A549 treated with dexamethasone at 1 μM for 4 hours (cell line): ENCODE measurements at places on chromosomes 16 and 17. TPM values are rescaled to one million over a fixed set of nuclear protein-coding genes. Genes with fewer than 3 reads are reported as not detected.

The HOXB13 gene
- total RNA-seq = 1.6 to 2.3 TPM (median 2.0 TPM) in 5 replicates

The CCL11 gene
- total RNA-seq = not detected in 5 replicates

The CASKIN2 gene
- 7.3 to 14.5 TPM (median 12.9 TPM) in 5 replicates for total RNA-seq

The HAP1 gene
- total RNA-seq = 0.85 to 2.0 TPM (median 1.2 TPM) in 5 replicates

The ENPP7 gene
- total RNA-seq = not detected in 5 replicates

The HCRT gene
- not detected in 5 replicates for total RNA-seq

The PPM1E gene
- total RNA-seq = 0.02 to 0.09 TPM (median 0.06 TPM) in 5 replicates

The PABPN1L gene
- not detected in 5 replicates for total RNA-seq

The ITGAD gene
- 0.02 to 0.10 TPM (median 0.05 TPM) in 4 of 5 replicates, not detected in the other for total RNA-seq

The NHERF2 gene
- 45.5 to 66.1 TPM (median 65.3 TPM) in 5 replicates for total RNA-seq

The TNRC6C gene
- 1.5 to 3.9 TPM (median 3.4 TPM) in 5 replicates for total RNA-seq

The KIF19 gene
- total RNA-seq = 0.05 to 0.08 TPM (median 0.06 TPM) in 5 replicates

The RAB11FIP4 gene
- total RNA-seq = 1.3 to 1.9 TPM (median 1.7 TPM) in 5 replicates

The NPW gene
- 0.79 to 1.2 TPM (median 1.0 TPM) in 5 replicates for total RNA-seq

The ACTG1 gene
- 5,378 to 6,768 TPM (median 6,369 TPM) in 5 replicates for total RNA-seq

The SLC6A2 gene
- 0.04 to 0.13 TPM (median 0.06 TPM) in 4 of 5 replicates, not detected in the other for total RNA-seq

The OMG gene
- not detected in 5 replicates for total RNA-seq
